Activated naive CD4-positive, alpha-beta T cell treated with anti-CD3 and anti-CD28 coated beads, Interleukin-2, amount 50 U/mL, for 16 hours (primary cell): ENCODE measurements at places on chromosomes 1 and 21.

- no peak for DNase-seq
These were observed 749 bp upstream of the PEX11B start for GRCh38 chr1:145918992-145919939.

DNA sequence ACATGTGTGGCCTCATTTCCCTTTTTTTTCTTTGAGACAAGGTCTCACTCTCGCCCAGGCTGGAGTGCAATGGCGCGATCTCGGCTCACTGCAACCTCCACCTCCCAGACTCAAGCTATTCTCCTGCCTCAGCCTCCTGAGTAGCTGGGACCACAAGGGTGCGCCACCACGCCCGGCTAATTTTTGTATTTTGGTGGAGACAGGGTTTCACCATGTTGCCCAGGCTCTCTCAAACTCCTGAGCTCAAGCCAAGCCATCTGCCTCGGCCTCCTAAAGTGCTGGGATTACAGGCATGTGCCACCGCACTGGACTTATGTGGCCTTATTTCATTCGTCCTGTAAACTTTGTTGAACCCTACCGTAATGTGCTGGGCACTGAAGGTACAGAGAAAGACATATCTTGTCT is 569 bp upstream of the WARS2 start:
- DNase-seq = peak; percentile 47

- DNase-seq = no peak
These were observed 2.5 kb upstream of the TFAP2E start for GRCh38 chr1:35570589-35571137.

- DNase-seq = no peak
These were observed 151.8 kb downstream of the FAF1 start for GRCh38 chr1:50808296-50808695.

DNA sequence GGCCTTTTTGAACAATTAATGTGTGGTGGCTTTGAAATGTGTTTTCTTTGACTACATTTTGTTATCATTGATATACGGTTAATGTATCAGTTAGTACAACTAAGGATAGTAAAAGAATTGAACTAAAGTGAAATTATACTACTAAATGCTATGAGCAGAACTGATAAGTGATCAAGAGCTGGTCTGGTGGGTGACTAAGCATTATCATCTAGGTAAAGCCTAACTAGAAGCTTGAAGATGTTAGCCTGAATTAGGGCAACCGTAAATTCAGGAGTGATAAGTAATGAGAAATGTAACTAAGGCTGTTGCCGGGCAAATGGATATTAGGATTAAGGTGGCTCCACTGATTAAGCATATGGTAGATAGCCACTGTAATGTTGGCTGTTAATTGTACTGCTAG is 16.0 kb upstream of the GCLM start:
- DNase-seq = no peak

DNA sequence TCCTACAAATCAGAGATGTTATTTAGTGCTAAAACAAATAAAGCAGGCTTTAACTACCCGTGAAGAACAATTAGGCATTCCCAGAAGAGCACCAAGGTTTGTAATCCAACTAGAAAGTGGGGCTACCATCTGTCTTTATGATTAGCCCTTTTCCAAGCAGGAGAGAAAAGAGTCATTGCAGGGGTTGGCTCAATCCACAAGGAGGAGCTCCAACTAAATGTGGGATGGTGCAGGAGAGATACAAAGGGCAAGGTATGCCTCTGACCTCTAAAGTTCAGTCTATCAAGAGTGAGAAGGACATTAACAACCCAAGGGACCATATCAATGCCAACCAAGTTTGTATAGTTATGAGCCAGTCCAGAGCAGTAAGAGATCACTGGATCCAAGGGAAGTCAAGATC is 382.7 kb upstream of the DUSP10 start:
- no peak for DNase-seq

GRCh38 chr1:151975311-151976014 is 18.2 kb downstream of the S100A10 start:
- DNase-seq = no peak

- DNase-seq = no peak
These were observed 6.4 kb downstream of the ZC3H12A start for GRCh38 chr1:37480581-37481288.

GRCh38 chr1:95631695-95632094 is 397.7 kb downstream of the RWDD3 start:
- no peak for DNase-seq

DNA sequence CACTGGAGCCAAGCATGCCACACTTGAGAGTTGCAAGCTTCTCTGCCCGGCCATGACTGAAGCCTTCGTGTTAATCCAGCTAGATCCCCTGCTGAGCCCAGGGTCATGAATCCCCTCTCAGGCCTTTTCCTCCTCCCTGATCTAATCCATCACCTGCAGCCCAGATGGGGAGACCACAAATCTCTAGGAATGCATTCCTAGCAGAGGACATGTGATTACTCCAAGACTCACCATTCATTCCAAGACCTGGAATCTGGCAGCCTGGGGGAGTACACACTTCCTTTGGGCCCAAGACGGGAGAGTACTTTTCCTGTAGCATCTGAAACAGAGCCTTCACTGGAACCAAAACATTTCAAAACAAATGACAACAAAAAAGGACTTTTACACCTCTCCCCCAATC is 269.3 kb upstream of the NFIA start:
- DNase-seq = no peak

- no peak for DNase-seq
These were observed 72.8 kb upstream of the NR5A2 start for GRCh38 chr1:199954699-199955098.
